CD4-positive, alpha-beta T cell treated with Interleukin-1 beta for 1 hour (primary cell): ENCODE measurements at places on chromosomes 12 and 14.

GRCh38 chr12:10285919-10286318 is 21.8 kb upstream of the KLRD1 start:
- peak; percentile 11 for DNase-seq

DNA sequence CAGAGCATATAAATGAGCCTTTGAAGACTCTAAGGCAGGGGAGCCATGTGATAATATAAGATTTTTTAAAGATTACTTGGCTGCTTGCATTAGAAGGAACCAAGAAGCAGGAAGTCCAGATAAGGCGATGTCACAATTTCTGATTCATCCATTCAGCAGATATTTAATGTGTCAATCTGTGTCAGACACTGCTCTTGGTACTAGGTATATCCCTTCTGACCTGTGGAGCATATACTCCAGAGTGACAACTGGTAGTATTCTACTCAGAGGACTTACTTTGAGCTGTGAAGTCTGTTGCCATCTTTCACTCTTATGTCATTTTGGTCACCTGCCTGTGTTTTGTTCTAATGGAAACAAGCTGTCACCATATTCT is 10.7 kb downstream of the EID3 start:
- no peak for DNase-seq

GRCh38 chr12:121196902-121197301 is 13.0 kb upstream of the P2RX4 start:
- DNase-seq: peak; percentile 58

GRCh38 chr12:52342781-52343490 is 21.7 kb upstream of the KRT83 start:
- DNase-seq: no peak

- DNase-seq: peak; percentile 50
These were observed 42.9 kb downstream of the TRIP11 start for GRCh38 chr14:91996948-91997371.

DNA sequence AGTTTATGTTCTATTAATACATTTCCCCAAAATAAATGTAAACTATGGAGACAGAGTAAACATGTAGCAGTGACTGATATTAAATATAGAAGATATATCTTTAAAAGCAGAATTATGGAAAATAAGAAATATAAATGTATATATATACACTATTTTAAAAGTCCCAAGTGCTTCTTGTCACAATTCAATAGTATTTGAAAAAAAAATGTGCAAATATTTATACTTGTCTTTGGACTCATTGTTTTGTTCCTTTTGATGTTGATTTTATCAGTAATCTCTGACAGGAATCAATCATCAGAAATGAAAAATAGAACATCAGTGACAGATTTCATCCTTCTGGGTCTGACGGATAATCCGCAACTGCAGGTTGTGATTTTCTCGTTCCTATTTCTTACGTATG is at the start of gene OR6C76:
OR6C76 (plus strand) TSS at position 301 of the 400 bp plus-strand sequence; CDS start at position 301, 0 bp downstream.
- DNase-seq: no peak

GRCh38 chr14:94144765-94145164 is 15.4 kb upstream of the IFI27L2 start:
- DNase-seq: no peak

DNA sequence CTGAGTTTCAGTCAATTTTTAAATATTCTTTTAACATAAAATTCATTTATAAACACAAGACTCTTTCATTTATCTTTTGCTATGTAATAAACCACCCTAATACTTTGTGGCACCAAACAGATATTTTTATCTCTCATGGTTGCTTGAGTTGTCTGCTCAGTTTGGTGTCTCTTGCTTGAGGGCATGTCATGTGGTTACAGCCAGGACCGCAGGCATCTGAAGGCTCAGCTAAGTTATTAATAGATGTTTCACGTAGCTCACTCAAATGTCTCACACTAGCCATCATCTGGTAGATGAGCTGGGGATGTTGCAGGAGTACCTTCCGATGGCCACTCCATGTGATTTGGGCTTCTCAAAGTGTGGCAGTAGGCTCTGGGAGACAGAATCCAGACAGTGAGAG is 597.8 kb downstream of the ETNK1 start:
- no peak for DNase-seq

DNA sequence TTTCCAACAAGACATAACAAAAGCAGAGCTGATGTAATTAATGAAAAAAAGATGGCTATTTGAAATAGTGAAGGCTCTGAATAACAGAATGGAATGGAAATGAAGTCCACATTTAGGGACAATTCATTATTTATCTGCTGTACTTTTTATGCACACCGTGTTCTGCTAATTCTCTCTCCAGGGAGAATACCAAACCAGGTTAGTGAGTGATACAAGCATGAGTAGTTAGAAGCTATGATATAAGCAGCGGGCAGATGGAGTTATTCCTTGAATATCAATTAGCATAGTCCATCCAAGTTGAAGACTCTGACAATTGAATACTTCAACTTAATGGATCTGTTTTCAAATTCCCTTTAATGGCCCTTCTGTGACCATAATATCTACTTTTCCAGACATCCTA is 162.1 kb upstream of the TMTC2 start:
- no peak for DNase-seq

- no peak for DNase-seq
These were observed 85.6 kb downstream of the SYNE2 start for GRCh38 chr14:63938198-63939005.
